ENCODE measurements at places on chromosomes 6 and 20.
A peak's percentile ranks its signal among the peaks of the same experiment; 100 is the strongest.

DNA sequence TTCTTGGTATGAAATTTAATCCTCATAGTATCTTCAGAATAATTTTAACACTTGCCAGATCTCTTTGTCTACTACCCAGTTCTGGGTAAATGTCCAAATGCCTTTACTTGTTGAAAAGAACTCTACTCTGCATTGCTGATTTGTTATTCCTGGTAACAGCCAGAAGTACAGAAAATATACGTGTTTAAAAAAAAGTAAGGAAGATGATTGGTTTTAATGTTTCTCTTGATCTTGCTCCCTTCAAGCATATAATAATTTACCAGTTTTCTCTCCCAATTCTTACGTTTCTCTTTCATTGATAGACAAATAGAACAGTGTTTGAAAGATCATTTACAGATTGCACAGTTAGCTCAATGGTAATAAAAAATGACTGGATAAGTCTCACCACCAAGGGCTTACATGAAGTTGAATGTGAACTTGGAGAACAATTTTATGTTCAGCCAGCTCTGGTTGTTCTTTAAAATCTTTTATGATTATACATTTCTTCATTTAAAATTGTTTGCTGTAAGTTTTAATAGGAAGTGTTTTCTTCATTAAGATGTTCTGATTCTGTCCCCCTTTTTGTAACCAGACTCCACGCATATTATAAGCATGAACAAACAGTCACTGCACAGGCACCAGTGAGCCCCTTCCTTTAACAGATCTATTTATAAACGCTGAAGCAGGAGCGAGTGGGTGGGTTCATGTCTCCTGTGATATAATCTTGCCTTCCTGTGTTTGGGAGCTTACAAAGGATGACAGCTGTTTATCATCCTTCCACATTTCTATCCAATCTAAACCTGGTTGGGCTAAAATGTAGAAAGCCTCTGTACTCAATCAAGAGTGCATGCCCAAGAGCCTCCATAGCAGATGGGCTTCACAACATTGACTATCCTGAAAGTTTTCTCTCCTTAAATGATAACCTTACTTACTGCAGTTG is 299.5 kb downstream of the PRL start:
- no peak for ATAC-seq

DNA sequence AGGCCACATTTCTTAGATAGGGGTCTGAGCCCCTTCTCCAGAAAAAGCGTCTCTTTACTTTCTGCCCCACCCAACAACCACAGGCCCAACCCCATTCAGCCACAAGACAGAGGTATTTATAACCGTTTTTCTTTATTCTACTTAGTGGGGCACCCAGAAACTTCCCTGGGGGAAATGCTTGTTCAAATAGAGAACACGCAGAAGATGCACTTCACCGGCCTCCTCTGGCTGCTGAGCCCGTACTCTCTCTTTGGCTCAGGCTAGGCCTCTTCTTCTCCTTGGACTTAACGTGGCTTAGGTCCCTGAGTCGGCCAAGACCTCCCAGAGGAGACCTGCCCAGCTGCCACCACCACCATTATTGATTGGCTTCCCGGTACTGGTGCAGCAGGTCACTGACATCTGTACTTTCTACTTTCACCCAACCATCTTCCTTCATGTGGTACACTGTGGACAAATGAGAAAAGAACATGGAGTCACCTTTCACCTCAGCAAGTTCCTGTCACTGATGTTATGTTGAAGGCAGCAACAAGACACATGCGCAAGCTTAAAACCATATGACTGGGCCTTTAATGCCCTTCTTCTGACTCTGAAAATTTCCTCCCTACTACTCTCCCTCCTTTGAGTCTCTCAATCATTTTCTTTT is 2.2 kb upstream of the TAP2 start:
- ATAC-seq = no peak

DNA sequence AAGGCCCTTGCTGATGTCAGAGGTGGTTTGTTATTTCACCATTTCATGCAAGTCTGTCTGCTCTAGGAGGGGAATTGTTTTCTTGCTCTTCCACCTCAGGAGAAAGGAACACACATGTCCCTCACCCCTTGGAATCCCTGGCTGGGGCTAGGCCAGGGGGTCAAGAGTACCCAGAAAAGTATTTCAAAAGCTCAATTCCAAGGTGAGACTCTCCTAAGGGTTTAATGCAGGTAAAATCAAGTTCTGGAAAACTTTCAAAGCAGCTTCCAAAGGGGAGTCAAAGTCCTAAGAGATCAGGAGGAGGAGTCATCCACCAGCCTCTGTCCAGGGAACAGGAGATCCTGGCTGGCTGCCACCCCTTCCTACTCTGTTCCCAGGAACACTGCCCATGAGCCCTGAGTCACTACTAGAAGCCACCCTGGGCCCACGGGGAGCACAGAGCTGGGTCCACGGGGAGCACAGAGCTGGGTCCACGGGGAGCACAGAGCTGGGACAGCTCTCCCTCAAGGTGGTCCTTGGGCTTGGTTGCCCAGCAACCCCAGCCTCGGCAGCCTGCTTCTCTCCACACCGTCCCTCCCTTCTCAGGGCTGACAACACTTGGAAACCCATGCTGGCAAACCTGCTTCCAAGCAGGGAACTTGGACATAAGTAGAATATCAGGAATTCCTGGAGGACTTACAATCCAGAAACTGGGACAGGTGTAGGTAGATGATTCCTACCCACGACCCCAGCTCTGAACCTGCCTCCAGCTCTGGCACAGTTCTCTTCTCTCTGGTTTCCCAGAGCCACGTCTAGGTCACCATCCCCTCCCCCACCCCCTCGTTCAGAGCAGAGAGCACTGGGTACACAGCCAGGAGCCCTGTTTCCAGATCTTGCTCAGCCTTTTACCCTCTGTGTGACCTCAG is 35.3 kb upstream of the CDKN1A start:
- ATAC-seq = peak; percentile 93

- no peak for ATAC-seq
Measured at GRCh38 chr6:80502871-80503270, 396.4 kb downstream of the BCKDHB start.

- no peak for ATAC-seq
Measured at GRCh38 chr20:420166-420620, 12.1 kb downstream of the RBCK1 start.

- no peak for ATAC-seq
Measured at GRCh38 chr20:48949304-48950170, 28.0 kb downstream of the ARFGEF2 start.

- ATAC-seq = no peak
Measured at GRCh38 chr6:42783876-42784642, 2.2 kb downstream of the BICRAL start.

DNA sequence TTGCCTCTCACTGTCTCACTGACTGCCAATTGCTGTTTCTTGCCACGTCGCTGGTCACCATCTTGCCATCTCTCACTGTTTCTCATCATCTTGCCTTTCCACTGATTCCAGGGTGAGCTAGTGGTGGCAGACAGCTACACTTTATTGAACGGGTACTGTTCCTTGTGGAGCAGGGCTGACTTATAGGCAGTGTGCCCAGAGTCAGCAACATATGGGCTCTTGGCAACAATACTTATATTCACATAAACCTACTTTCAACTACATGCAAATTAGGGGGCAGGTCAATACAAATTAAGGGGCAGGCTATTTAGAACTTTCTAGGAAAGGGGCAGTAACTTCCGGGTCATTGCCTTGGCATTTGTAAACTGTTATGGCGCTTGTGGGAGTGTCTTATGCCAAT is 186.2 kb upstream of the SYNDIG1 start:
- no peak for ATAC-seq

- no peak for ATAC-seq
Measured at GRCh38 chr6:83735461-83735860, 26.6 kb upstream of the SNAP91 start.

DNA sequence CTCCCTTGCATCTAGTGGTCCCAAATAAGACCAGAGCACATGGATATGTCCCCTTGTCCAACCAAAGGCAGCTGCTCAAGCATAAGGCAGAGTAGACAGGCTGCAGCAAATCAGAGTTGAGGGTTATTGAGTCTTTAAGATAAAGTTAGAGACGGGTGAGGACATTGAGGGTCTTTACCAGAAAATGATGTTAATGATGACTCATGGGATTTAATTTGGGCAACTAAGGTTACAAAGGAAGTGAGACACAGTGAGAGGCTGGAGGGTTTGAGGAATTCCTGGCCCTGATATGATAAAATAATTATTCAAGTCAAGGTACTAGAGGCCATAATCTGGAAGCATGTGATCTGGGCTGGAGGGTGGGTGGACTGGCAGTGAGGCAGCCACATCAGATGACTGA is 133.6 kb downstream of the ALDH8A1 start:
- no peak for ATAC-seq
